CD4-positive, alpha-beta T cell (primary cell): ENCODE measurements at places on chromosomes 1 and 21. TPM values are rescaled to one million over a fixed set of nuclear protein-coding genes. Genes with fewer than 3 reads are reported as not detected.

Gene CFHR1
- total RNA-seq = not detected

Gene FAM151A
- total RNA-seq = not detected

Gene FALEC
- total RNA-seq = not detected

Gene KIF14
- 0.11 TPM for total RNA-seq

Gene IL19
- not detected for total RNA-seq

- no peaks in the 10 kb centered on the region for H3K36me3 ChIP-seq
- H3K4me3 ChIP-seq = no peak overlapping the region
- no peaks in the 10 kb centered on the region for H3K4me1 ChIP-seq
- H3K27ac ChIP-seq = no peak overlapping the region
- no peak for DNase-seq
Measured at GRCh38 chr1:63294803-63295594, 27.4 kb upstream of the FOXD3 start.

GRCh38 chr1:160346463-160346862 lies 3.3 kb downstream of the NCSTN start:
- H3K36me3 ChIP-seq = peaks cover 63% of the 10 kb centered on the region
- DNase-seq = no peak
- no peaks in the 10 kb centered on the region for H3K27me3 ChIP-seq
- H3K4me1 ChIP-seq = peaks cover 18% of the 10 kb centered on the region
- no peak overlapping the region for H3K4me3 ChIP-seq
